COLO829 (cell line): ENCODE measurements at places on chromosomes 1 and 21.
A peak's percentile ranks its signal among the peaks of the same experiment; 100 is the strongest.

- no peak for DNase-seq
Observed at GRCh38 chr1:41387667-41388091, 26.4 kb downstream of the FOXO6 start.

- DNase-seq, result no peak
Observed at GRCh38 chr1:198056255-198056654, 100.5 kb upstream of the NEK7 start.

- no peak for DNase-seq
Observed at GRCh38 chr1:201396861-201397464, 2.2 kb downstream of the LAD1 start.

DNA sequence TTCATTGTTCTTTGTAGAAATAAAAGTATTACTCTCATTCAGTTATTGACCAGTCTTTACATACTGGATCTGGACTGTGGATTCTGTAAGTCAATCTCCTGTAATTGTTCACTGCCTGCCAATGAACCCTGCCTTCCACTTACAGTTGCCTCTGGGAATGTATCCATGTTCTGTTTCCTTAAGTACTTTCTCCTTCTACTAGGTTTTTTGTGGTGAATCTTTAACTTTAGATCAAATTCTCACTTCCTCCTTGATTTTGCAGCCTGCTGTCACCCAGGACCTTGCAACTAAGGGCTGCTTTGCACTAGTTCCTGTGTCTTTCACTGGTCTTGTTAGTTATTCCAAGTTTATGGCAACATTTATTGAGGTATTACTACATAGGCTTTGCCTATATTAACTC is 28.2 kb upstream of the ANKRD13C start:
- DNase-seq, result no peak

GRCh38 chr1:8722366-8722765 is 95.1 kb downstream of the RERE start:
- DNase-seq, result no peak

DNA sequence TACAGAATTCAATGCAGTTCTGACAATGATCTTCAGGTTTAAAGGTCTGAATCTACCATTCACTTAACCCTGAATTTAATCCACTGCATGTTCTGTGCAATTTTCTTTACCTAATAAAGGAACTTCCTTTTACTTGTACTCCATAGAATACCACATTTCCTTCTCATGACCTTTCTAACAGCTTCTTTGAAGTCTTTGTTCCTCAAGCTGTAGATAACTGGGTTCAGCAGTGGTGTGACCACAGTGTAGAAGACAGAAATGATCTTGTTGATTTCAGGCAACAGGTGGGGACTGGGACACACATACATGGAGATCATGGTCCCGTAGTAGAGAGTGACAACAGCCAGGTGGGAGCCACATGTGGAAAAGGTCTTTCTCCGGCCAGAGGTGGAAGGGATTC is 878 bp downstream of the OR11L1 start:
- no peak for DNase-seq

- no peak for DNase-seq
Observed at GRCh38 chr1:241610056-241610815, 29.9 kb downstream of the CHML start.

- no peak for DNase-seq
Observed at GRCh38 chr21:21096956-21097355, 98.7 kb downstream of the NCAM2 start.

GRCh38 chr21:39631842-39632562 is 19.3 kb downstream of the B3GALT5 start:
- DNase-seq, result no peak

- peak; percentile 97 for DNase-seq
Observed at GRCh38 chr1:220046052-220046930, at the start of gene EPRS1. EPRS1 (minus strand) TSS chr1:220046505; CDS start chr1:220046388, 117 bp downstream.

DNA sequence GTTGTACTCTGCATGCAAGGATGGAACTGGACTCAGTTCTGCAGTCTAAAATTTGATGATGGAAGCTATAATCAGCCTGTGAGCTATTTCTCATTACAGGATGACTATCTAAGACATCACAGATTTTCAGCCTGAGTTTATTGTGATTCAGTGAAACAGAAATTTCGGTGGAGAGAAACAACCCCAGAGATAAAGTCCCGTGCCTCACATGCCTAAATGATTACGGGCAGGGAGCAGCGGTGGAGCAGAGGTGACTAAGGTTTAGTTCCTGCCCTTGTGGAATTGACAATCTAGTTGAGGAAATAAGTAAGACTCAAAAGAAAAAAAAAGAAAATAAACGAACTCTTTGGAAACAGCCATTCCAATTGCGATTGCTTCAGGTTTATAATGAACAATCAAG is 96.9 kb downstream of the GRIK3 start:
- no peak for DNase-seq

- no peak for DNase-seq
Observed at GRCh38 chr1:229093609-229094336, 177.1 kb upstream of the RAB4A start.

- DNase-seq, result no peak
Observed at GRCh38 chr21:26595971-26596370, 22.9 kb upstream of the CYYR1 start.

- no peak for DNase-seq
Observed at GRCh38 chr1:71307451-71307850, 226.6 kb upstream of the ZRANB2 start.

DNA sequence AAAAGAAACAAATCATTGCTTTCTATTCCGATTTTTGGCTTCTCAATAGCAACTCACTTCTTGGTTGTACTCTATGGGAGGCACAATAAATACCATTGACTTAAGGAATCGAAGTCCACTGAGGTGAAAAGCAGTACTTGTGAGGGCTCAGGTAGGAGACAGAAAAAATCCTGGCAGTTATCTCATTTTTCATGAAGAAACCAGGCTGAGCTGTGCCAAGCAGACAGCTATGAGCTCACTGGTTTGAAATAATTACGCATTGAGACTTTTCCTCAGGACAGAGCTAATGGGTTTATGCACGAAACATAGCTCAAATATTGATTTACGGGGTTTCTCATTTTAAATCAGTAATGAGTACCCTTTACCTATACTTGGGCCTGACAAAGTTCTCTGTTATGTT is 18.5 kb downstream of the COLGALT2 start:
- DNase-seq, result no peak

DNA sequence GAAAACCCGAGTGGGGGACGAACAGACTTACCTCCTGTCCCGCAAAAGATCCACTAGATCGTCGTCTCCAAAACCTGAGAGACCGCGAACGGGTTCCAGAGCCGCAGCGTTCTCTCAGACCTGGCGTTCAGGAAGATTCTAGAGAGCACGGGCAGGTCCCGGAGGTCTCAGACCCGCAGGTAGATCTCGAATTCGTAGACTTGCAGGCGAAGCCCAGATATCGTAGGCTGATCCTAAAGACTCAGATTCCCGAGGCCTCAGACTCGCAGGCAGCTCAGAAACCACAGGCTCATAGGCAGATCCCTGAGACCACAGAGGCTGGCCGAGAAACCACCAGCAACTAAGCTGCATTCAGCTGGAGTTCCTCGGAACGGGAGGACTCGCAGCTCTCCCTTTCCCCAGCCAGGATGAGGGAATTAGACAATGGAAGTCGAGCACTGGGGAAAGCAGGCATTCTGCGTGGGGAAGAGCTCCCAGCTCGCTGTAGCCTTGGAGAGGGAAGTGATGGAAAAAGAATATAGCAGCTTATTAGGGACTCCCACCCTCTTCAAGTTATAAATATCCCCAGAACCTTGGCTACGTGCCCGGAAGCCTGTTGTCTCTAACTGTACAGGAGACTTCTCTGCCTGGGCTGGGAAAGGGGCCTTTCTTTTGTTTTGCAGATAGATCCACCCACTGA is at the start of gene ZNF436:
TSS of gene ZNF436 (minus strand) at position 502 of the 679 bp plus-strand sequence. CDS start 1,831 bp downstream, outside the sequence.
- DNase-seq, result no peak

- DNase-seq, result no peak
Observed at GRCh38 chr1:221632072-221632471, 109.8 kb downstream of the DUSP10 start.

DNA sequence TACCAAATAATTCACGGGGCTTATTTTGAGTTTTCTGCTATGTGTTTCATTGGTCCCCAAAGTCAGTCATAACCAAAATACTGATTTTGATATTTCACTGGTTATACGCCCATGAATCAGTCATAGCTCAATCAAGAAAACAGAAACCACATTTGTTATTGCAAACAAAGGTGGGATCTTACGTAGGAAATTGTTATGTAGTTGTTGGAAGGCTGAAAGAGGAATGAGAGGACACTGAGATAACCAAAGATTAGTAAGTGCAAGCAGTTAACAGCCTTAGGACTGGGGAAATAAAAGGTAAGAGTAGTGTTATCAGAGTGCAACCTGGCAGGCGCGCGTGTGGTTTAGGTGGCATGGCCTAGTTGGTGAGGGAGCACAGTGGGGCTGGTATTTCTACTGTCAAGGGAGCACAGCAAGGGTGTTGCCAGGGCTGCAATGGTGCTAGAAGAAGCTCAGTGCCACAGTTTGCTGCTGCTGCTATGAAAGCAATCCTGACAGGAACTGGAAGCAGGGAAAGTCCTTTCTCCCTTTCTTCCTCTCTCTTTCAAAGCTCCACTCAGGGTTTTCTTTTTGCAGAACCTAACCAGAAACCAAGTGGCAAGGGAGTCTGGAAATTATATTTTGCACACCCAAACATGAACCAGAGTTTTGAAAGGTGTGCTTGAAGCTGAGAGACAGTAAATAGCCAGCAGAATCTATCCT is 33.7 kb downstream of the RTCA start:
- DNase-seq, result no peak

- DNase-seq, result peak; percentile 85
Observed at GRCh38 chr1:218371927-218372672, 27.0 kb downstream of the TGFB2 start.

GRCh38 chr1:25126562-25126961 is 105.7 kb downstream of the SYF2 start:
- DNase-seq, result no peak
